ENCODE measurements at places on chromosomes 5 and 9. TPM values are rescaled to one million over a fixed set of nuclear protein-coding genes. Genes with fewer than 3 reads are reported as not detected.

DNA sequence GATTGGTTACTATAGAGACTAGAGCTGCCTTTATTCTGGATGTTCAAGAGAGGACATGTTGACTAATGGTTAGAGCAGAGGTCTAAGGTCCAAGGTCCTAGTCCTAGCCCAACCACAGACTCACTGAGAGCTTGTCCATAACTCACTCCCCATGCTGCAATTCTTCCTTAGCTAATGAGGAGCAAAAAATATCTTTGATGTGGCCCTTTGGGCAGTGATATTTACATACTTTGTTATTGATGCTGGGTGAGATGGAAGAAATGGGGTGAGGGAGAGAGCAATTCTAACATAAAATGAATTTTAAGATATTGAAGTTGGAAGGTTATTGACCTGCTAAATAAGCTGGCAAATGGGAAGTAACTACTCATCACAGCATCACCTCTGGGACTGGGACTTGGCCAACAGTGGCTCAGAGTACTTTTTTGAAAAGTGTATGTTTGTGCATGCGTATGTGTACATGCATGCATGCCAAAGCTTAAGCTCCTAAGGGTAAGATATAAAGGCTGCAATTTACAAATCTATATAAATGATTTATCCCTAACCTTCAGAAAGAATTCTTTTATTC, 58.0 kb upstream of the ANKRD55 start:
- no peak for DNase-seq

CTSV gene
- 0.19 TPM for total RNA-seq

DNA sequence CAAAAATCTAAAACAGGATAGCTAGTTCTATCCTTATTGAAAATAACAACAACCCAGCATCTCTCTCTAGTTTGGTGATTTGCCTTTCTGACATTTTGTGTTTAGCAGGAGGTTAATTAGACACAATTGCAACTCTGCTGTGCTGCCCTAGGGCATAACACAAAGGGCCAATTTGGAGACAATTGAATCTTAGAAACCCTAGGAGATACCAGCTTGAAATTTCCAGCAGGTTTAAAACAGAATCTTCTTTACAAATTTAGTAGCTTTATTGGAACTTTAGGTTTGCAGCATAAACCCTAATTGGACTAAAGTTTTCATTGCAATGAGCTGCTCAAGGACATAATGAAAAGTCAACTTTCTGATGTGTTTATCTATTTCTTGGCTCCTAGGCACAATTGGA, 166.7 kb upstream of the FER start:
- no peak for DNase-seq

FOXD4 gene
- total RNA-seq: not detected

GRCh38 chr9:83536332-83536731, 1.9 kb downstream of the FRMD3 start:
- DNase-seq: no peak

TMEM215 gene
- total RNA-seq: not detected

GRCh38 chr5:77170196-77170890, 40.1 kb upstream of the PDE8B start:
- DNase-seq: no peak

IL5 gene
- not detected for total RNA-seq

PTPRD gene
- total RNA-seq: 1.3 TPM

RGS7BP gene
- total RNA-seq: 24.1 TPM

BRINP1 gene
- total RNA-seq: not detected

DNA sequence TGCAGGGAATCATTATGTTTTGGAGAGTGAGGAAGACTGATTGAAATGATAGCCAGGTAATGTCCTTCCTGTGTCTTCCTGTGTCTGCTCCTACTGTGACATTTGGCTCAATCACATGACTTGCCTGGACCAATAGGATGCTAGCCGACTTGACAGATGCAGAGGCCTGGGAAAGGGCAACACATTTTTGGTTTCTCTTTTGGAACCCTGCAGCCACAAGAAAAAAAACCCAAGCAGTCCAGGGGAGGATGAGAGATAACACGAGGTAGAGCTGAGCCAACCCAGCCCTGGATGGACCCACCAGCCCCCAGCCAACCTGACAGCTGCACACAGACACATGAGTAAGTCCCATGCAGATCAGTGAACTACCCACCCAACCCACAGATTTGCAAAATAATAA, 256.1 kb upstream of the SMARCA2 start:
- no peak for DNase-seq

TDRD7 gene
- 13.5 TPM for total RNA-seq

DNA sequence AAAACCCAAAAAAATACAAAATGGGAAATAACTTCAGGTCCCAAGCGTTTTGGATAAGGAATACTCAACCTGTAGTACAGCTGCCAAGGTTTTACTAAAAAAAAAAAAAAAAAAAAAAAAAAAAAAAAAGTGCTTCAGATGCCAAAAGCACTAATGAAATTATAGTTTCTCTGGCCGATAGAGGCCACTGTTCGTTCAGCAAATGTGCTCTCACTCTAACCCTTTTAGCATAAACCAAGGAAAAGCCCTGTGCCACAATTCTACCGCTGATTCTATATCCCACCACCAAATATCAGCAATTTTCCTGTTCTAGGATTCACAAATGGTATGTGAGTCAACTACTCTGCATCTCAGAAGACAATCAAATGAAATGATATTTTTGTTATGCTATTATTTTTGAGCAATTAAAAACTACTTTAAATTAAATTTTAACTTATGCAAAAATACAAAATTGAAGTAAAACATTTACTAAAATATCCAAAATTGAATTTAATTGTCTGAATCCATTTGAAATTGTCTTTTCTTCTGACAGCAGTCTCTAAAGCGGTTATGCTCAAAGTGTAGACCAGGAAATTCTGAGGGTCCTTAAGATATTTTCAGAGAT, 79.8 kb downstream of the RICTOR start:
- DNase-seq: peak; percentile 14

DNA sequence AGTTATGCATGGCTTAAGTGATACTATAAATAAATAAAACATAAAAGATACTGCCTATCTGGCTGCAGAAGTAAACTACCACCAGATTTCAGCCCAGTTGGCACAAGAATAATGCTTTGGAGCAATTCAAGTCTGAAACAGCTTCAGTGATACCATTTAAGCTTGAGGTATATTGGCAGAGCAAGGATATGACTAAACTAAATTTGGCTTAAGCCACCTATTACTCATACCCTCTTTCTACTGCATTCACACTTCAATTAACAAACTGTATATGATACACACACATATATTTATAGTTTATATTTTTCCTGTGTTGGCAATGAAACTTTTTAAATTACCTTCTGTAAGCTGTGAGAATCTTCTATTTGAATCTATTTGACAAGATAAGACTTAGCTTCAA, 431.9 kb downstream of the ANXA1 start:
- no peak for DNase-seq

- DNase-seq: no peak
Observed at GRCh38 chr5:90844931-90845330, 286.3 kb downstream of the ADGRV1 start.

TMEM267 gene
- 11.4 TPM for total RNA-seq

- no peak for DNase-seq
Observed at GRCh38 chr9:127305838-127306226, 41.3 kb downstream of the GARNL3 start.

ENHO gene
- total RNA-seq: not detected

- no peak for DNase-seq
Observed at GRCh38 chr5:168072665-168073064, 218.8 kb upstream of the WWC1 start.

GRCh38 chr9:19922476-19923118, 133.8 kb upstream of the SLC24A2 start:
- no peak for DNase-seq

DNA sequence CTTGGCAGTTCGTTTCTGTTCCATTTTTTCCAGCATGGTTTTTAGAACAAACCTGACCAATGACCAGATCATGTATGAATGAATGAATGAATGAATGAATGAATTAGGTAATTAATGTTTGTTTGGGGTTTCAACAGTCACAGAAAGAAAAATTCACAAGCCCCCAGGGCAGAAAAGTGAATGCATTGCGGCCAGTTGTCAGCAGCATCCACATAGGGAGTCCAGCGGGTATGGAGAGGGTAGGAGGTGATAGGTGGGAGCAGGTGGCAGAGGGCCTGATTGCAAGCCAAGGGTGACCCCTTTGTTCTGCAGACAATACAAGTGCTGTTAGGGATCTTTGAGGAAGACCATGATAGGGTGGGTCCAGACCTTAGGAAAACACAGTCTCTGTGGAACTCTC, 49.7 kb upstream of the SAP30L start:
- no peak for DNase-seq

DNA sequence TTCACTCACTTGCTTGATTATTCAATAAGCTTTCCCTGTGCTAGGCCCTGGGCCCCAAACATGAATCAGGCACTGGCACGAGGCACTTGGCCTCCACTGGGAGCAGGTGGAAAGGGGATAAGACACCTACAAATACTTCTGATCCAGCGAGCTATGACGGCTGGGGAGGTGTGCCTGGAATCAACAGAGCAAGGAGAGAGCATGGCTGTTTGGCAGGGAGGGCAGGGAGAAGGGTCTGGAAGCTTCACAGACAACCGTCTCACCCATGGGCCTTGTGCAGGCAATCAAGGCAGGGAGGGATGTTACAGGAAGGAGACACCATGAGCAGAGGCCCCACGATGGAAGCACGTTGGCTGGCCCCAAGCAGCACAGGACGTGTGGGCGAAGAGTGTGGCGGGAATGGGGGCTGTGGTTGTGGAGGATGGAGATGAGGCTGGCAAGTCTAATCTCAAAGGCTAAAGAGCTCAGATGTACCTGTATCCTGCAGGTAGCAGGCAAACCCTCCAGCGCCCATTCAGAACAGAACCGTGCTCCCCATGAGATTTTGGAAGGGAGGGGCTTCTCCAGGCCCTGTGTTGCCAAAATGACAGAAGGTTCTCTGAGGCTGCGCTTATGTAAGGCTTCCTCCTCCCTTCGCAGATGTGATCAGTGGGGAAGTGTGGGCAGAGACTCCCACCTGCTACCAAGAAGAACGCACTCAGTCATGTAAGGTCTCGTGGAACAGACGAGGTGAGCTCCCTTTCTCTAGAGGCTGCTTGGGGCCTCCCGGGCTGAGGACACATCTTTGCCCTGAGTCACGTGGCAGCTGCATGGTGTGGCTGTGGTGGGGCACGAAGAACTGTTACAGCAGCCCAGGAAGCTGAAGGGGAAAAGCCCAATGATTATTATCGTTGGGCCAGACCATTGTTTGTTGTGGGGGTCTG, 189.7 kb downstream of the DAB2IP start:
- DNase-seq: no peak

SPATA31A3 gene
- total RNA-seq: not detected

DNA sequence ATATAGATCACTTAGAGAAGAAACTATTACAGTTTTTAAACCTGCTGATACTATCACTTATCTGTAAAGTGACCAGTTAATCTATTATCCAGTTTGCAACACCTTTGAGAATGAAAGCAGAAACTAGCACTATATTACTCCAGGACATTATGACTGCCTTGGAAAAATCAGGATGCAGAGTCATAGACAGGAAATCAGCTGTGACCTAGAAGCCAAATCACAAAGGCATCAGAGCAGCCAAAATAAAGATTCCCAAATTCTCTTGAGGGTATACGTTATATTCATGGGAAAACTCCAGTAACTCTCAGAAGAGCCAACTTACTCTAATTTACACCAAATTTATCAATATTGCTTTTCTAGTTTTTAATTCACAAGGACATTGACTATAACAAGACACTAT, 49.9 kb downstream of the CDO1 start:
- no peak for DNase-seq

- DNase-seq: no peak
Observed at GRCh38 chr9:121404906-121405305, 34.9 kb upstream of the STOM start.

PURA gene
- 7.0 TPM for total RNA-seq
